ENCODE measurements at places on chromosomes 4 and X.

DNA sequence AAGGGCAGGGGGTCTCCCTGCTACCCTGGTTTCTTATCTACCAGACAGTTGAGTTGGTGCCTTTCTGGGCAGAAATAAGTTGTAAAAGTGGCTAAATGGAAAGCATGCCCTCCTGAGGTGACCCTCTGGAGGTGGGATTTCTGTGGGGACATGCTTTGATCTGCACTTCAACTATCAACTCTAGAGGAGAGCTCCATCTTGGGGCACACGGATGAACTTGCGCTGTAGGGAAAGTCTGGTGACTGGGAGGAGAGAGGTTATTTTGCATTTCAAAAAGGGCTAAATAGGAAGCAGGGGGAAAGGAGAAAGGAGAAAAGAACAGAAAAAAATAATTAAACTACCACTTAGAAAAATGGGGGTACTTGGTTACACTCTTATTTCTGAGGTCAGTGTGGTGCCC, 12.7 kb upstream of the RHOXF2B start:
- DNase-seq = no peak

- no peak for DNase-seq
Observed at GRCh38 chr4:85784348-85784747, 309.4 kb downstream of the ARHGAP24 start.

- DNase-seq = no peak
Observed at GRCh38 chr4:38565271-38566199, 98.5 kb upstream of the KLF3 start.

GRCh38 chr4:174663216-174663615, 140.9 kb upstream of the HPGD start:
- no peak for DNase-seq

GRCh38 chr4:40121515-40121914, 64.9 kb downstream of the N4BP2 start:
- no peak for DNase-seq

GRCh38 chrX:100120956-100121355, 289.1 kb downstream of the PCDH19 start:
- peak; percentile 19 for DNase-seq

DNA sequence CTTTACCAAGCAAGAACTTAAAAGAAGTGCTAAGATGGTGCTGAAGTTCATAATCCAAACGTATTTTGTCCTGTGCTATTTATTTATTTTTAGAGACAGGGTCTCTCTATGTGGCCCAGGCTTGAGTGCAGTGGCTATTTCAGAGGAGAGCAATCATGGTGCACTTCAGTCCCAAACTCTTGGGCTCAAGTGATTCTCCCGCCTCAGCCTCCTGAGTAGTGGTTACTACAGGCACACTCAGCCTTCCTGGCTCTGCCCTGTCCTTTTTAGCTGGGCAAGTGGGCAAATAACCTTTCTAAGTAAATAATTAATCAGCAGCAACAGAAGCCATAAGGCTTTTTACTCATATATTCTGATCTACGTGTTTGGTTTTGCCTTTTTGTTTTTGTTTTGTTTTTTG, 2.6 kb downstream of the NSD2 start:
- DNase-seq = no peak

DNA sequence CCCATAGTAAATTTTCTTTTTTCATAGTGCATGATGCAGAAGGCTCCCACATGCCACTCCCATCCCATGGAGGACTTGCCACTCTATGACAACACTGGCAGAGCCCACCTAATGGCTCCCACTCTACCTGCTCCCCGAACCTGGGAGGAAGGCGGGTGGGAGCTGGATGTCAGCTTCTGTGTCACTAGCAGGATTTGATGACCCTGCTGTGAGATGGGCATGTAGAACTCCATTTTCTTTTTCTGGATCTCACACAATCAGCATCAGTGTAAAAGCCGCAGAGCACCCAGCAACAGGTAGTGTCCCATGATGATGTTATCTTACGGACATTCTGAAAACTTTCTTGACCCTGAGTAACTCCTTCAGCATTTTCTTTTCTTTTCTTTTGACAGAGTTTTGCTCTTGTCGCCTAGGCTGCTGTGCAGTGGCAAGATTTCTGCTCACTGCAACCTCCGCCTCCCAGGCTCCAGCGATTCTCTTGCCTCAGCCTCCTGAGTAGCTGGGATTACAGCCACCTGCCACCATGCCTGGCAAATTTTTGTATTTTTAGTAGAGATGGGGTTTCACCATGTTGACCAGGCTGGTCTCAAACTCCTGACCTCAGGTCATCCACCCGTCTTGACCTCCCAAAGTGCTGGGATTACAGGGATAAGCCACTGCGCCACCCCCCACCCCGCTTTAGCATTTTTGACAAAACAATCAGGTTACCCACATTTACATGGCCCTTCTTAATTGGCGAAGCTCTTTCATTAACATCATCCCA, 15.0 kb upstream of the ADH1A start:
- DNase-seq = no peak

DNA sequence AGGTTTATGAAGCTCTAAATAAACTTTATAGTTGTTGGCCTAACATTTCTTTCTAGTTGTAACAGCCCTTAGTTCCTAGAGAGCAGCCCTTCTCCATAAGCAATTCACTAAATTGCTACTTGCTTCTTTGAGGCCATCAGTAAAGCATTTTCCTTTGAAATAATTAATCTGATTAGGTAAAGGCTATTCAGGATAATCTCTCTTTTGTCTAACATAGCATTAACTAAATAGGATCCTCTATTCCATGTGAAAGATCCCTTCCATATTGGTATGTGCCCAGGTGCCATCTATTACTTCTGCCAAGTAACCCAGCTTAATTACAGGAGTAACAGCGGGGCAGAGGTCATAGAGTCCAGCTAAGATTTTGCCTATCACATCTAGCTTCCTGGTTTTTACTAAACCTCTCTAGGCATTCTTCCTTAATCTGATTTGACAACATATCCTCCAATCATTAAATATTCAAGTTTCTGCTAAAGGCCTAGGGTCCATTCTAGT, 1408.0 kb downstream of the PCDH18 start:
- DNase-seq = no peak

- peak; percentile 64 for DNase-seq
Observed at GRCh38 chr4:140243278-140243753, 89.3 kb upstream of the MAML3 start.

- DNase-seq = no peak
Observed at GRCh38 chr4:33512397-33512796, 2731.9 kb downstream of the ARAP2 start.

DNA sequence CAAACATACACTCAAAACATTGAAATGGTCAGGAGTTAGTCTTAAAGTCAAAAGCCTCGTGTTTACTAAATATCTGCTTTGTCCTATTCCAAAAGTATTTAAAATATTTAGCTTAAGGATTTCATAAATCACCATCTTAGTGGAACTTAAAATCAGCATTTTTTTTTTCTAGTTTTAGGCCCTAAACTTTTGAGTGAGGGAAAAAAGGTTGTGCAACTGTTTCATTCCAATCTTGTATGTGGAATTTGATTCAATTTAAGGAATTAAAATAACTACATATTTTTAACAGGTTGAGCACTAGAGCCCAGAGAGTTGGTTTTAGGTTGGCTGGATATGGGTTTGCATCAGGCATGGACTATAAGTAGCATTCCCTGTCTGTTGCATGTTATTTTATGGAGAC, 35.7 kb upstream of the ANK2 start:
- no peak for DNase-seq

- no peak for DNase-seq
Observed at GRCh38 chr4:168551945-168552695, 55.3 kb downstream of the PALLD start.

DNA sequence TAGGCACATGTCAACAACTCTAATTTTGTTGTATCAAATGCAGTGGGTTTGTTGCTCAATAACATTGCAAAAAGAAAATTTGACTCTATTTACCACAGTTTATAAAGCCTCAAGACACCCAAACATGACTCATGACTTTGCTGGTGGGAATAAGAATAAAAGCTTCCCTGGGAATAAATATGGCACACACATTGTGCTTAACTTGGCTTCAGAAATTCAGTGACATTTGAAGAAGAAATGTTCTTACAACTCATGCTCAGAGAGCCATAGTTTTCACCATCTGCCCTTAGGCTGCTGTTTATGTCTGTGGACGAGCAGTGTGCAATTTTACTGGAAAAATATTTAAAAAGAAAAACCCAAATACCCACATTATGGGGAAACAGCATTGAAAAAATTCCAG, 60.9 kb downstream of the SPATA18 start:
- no peak for DNase-seq

- DNase-seq = no peak
Observed at GRCh38 chrX:108159028-108159670, 67.6 kb downstream of the ATG4A start.

DNA sequence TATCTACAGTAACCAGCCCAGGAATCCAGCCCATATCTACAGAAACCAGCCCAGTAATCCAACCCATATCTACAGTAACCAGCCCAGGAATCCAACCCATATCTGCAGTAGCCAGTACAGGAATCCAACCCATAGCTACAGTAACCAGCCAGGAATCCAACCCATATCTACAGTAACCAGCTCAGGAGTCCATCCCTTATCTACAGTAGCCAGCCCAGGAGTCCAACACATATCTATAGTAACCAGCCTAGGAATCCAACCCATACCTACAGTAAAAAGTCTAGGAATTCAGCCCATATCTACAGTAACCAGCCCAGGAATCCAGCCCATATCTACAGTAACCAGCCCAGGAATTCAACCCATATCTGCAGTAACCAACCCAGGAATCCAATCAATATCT, 445.0 kb upstream of the BOD1L1 start:
- DNase-seq = no peak

DNA sequence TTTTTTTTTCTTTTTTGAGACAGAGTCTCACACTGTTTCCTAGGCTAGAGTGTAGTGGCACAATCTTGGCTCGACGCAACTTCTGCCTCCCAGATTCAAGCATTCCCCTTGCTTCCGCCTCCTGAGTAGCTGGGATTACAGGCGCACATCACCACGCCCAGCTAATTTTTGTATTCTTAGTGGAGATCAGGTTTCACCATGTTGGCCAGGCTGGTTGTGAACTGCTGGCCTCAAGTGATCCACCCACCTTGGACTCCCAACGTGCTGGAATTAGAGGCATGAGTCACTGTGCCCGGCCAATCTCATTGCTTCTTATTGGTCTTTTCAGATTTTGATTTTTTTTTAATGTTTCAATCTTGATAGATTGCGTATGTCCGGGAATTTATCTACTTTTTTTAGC, 124.4 kb downstream of the NBDY start:
- DNase-seq = no peak

GRCh38 chrX:53193093-53193492, 31.9 kb downstream of the KDM5C start:
- no peak for DNase-seq

DNA sequence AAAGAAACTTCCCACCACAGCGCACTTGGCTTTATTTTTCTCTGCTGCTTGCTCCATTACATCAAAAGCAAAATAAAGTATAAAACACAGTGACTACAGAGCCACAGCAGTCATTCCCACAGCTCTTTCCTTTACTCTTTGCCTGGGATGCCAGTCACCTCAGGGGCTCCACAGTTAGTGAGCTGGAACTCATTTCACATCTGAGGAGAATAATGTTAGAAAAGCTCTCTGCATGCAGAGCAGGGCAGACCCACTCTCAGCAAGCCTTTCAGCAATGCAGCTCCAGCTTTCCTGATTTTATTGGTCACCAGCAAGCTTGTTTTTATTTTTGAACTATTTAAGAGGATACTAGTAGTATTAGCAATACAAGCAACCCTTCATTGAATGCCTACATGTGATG, 13.8 kb downstream of the GRXCR1 start:
- DNase-seq = no peak

GRCh38 chr4:2591189-2591588, 54.7 kb downstream of the FAM193A start:
- DNase-seq = no peak

DNA sequence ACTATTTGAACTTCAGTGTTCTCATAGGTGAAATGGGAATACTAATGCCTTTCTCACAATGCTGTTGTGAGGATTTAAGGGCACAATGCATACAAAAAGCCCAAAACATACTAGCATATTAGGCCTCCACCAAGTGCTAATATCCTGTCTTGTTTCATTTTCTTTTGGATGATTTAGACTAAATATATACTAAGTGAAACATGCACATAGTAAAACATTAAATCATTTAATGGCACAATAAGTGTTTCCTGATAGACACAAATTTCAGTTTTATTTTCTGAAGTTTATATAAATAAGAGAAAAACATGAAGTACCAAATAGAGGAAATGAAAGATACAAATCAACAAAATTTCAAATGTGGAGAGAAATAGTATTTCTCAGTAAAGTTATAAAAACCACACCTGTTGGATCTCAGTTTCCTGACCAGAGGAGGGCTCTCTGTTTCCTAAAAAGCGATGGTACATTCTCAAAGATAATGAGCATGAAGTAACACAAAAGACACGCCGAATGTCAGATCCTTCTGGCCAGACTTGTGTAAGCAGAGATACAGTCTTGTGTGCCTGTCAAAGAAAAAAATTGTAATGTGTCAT, 25.1 kb downstream of the DDX60 start:
- DNase-seq = no peak

GRCh38 chrX:10667143-10667542, 46.8 kb upstream of the MID1 start:
- no peak for DNase-seq

DNA sequence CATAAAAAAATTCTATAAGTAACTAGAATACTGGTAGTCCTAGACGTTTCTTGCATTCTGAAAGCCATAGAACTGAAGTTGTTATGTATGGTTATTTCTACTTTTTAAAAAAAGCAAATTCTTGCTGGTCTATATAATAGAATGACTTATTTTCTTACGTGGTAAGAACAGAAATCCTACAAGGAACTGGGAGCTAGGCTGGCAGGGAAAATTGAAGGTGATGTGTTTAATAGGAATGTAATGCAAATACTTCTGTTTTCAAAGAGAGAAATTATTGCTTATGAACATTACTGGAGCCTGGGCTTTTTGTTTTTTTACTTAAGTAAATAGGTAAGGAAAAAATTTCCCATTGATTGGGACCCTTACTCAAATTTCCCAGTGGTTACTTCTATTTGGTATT, 8.9 kb downstream of the CCNA2 start:
- DNase-seq = no peak

GRCh38 chr4:168587411-168588125, 90.7 kb downstream of the PALLD start:
- DNase-seq = no peak

GRCh38 chrX:111850975-111851374, 25.0 kb upstream of the TRPC5OS start:
- DNase-seq = no peak

GRCh38 chrX:67787196-67787595, 243.4 kb downstream of the AR start:
- DNase-seq = no peak

- no peak for DNase-seq
Observed at GRCh38 chr4:153816542-153816941, 27.7 kb upstream of the SFRP2 start.

DNA sequence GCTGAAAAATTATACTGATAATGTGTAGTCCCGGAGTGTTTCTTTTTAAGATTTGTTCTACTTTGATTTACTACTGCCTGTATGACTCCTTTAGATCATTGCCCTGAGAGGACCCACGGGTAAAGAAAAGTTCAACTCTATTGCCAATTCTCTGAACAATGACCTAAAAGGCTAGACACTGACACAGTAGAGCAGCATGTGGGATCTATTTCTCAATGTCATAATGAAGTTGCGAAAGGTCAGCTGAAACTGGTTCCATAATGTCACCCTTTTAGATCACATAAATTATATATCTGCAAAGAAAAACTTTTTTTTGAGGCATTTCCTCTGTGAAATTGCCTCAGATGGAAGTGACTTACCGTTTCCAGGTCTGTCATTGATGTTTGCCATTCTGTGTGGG, 67.4 kb downstream of the GLRB start:
- DNase-seq = no peak

- no peak for DNase-seq
Observed at GRCh38 chr4:150943818-150944217, 71.3 kb downstream of the LRBA start.

- DNase-seq = no peak
Observed at GRCh38 chrX:133249266-133250058, 31.3 kb upstream of the TFDP3 start.
